MCF 10A (cell line): ENCODE measurements at places on chromosomes 6 and 20. TPM values are rescaled to one million over a fixed set of nuclear protein-coding genes. Genes with fewer than 3 reads are reported as not detected.
A peak's percentile ranks its signal among the peaks of the same experiment; 100 is the strongest.

Gene SEMG1
- total RNA-seq: not detected in 2 replicates

Gene YWHAB
- total RNA-seq: 235 and 250 TPM in 2 replicates

Gene ESR1
- 0.05 TPM in 2 replicates for total RNA-seq

Gene STMND1
- not detected in 2 replicates for total RNA-seq

Gene MAFB
- 15.9 and 19.7 TPM in 2 replicates for total RNA-seq

Gene ENPP5
- total RNA-seq: 0.07 TPM in 1 of 2 replicates, not detected in the other

Gene OR2J3
- not detected in 2 replicates for total RNA-seq

GRCh38 chr20:1371830-1372539, 20.9 kb downstream of the FKBP1A start:
- peaks cover 25% of the 10 kb centered on the region for H3K4me1 ChIP-seq
- H3K27ac ChIP-seq: peak overlapping the region; percentile 71
- H3K36me3 ChIP-seq: peaks cover 86% of the 10 kb centered on the region
- H3K27me3 ChIP-seq: no peaks in the 10 kb centered on the region

- H3K27ac ChIP-seq: peak overlapping the region; percentile 95
- peaks cover 38% of the 10 kb centered on the region for H3K4me1 ChIP-seq
- H3K36me3 ChIP-seq: peaks cover 72% of the 10 kb centered on the region
- peak; percentile 92 for DNase-seq
- peak overlapping the region; percentile 63 for H3K4me3 ChIP-seq
Measured at GRCh38 chr6:160030103-160030502, 61.2 kb downstream of the IGF2R start.

- H3K27ac ChIP-seq: no peak overlapping the region
- no peak for DNase-seq
- no peaks in the 10 kb centered on the region for H3K36me3 ChIP-seq
- peaks cover 5% of the 10 kb centered on the region for H3K4me1 ChIP-seq
Measured at GRCh38 chr6:139588076-139588639, 213.7 kb upstream of the CITED2 start.

- H3K27me3 ChIP-seq: no peaks in the 10 kb centered on the region
- peak; percentile 89 for DNase-seq
- H3K4me1 ChIP-seq: peaks cover 28% of the 10 kb centered on the region
Measured at GRCh38 chr6:106527979-106528378, 101.3 kb downstream of the RTN4IP1 start.

GRCh38 chr20:63268671-63269439, 3.8 kb upstream of the ARFGAP1 start:
- H3K4me3 ChIP-seq: no peak overlapping the region
- peaks cover 5% of the 10 kb centered on the region for H3K4me1 ChIP-seq
- H3K27me3 ChIP-seq: peaks cover 12% of the 10 kb centered on the region
- no peak overlapping the region for H3K27ac ChIP-seq
- no peak for DNase-seq

- H3K27me3 ChIP-seq: no peaks in the 10 kb centered on the region
- H3K4me3 ChIP-seq: no peak overlapping the region
Measured at GRCh38 chr20:22928679-22929078, 106.4 kb upstream of the SSTR4 start.

GRCh38 chr6:97110626-97111025, 172.4 kb downstream of the MMS22L start:
- no peak overlapping the region for H3K4me3 ChIP-seq
- no peaks in the 10 kb centered on the region for H3K36me3 ChIP-seq
- H3K4me1 ChIP-seq: no peaks in the 10 kb centered on the region
- DNase-seq: no peak
- peaks cover 35% of the 10 kb centered on the region for H3K27me3 ChIP-seq

GRCh38 chr20:6439737-6440442, 317.1 kb upstream of the FERMT1 start:
- H3K36me3 ChIP-seq: no peaks in the 10 kb centered on the region
- no peaks in the 10 kb centered on the region for H3K27me3 ChIP-seq
- no peak overlapping the region for H3K27ac ChIP-seq
- no peak overlapping the region for H3K4me3 ChIP-seq

DNA sequence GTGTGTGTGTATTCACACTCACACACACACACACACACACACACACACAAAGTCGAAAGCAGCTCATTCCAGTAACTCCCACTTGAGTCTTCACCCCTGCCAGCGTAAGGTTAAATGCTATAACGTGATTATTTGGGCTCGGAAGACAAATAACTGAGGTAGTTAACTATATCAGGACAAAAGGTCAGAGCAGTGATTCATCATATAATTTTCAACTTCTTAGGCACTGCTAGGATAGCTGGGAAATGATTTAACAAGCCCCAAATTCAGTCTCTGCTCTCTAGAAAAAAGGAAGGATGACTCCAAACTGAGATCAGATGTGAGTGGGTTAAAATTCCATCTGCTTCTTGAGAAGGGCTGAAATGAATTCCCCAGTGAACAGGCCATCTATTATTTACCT, 30.7 kb downstream of the HDGFL1 start:
- no peak for DNase-seq
- H3K4me1 ChIP-seq: peaks cover 6% of the 10 kb centered on the region
- H3K27ac ChIP-seq: no peak overlapping the region

GRCh38 chr6:42086046-42087035, 36.0 kb downstream of the TAF8 start:
- peaks cover 18% of the 10 kb centered on the region for H3K36me3 ChIP-seq
- H3K4me3 ChIP-seq: no peak overlapping the region
- H3K27me3 ChIP-seq: no peaks in the 10 kb centered on the region
- H3K4me1 ChIP-seq: peaks cover 14% of the 10 kb centered on the region
- no peak overlapping the region for H3K27ac ChIP-seq
